ENCODE measurements at places on chromosomes 7 and 10. TPM values are rescaled to one million over a fixed set of nuclear protein-coding genes. Genes with fewer than 3 reads are reported as not detected.

GRCh38 chr7:106486331-106486730 lies 174.6 kb downstream of the CCDC71L start:
- H3K4me3 ChIP-seq: no peak overlapping the region
- no peak for DNase-seq
- peaks cover 3% of the 10 kb centered on the region for H3K27me3 ChIP-seq
- no peak overlapping the region for H3K27ac ChIP-seq

- no peaks in the 10 kb centered on the region for H3K36me3 ChIP-seq
- H3K4me1 ChIP-seq: no peaks in the 10 kb centered on the region
- no peaks in the 10 kb centered on the region for H3K27me3 ChIP-seq
- H3K27ac ChIP-seq: no peak overlapping the region
- no peak overlapping the region for H3K4me3 ChIP-seq
These were observed 12.1 kb upstream of the PODXL start for GRCh38 chr7:131568510-131568909.

DNA sequence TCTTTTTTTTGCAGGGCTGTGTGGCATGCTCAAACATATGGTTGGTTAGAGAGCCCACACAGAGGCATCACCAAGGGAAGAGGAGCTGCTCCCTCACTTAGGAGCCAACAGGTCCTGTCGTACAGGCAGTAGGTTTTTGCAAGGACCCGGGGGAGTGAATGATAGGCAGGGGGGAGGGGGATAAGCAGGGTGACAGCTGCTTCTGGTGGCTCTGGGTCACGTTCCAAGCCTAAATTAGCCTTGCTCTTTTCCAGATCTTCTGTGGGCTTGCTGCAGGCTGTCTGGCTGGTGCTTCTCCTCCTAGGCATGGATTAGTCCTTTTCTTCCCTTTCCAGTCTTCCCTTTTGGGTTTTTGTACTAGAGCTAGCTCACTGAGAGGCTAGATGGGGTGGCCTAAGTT lies 117.7 kb upstream of the PODXL start:
- H3K36me3 ChIP-seq: no peaks in the 10 kb centered on the region
- no peaks in the 10 kb centered on the region for H3K4me1 ChIP-seq
- no peak overlapping the region for H3K4me3 ChIP-seq
- no peak overlapping the region for H3K27ac ChIP-seq
- peaks cover 8% of the 10 kb centered on the region for H3K27me3 ChIP-seq
- no peak for DNase-seq

DNA sequence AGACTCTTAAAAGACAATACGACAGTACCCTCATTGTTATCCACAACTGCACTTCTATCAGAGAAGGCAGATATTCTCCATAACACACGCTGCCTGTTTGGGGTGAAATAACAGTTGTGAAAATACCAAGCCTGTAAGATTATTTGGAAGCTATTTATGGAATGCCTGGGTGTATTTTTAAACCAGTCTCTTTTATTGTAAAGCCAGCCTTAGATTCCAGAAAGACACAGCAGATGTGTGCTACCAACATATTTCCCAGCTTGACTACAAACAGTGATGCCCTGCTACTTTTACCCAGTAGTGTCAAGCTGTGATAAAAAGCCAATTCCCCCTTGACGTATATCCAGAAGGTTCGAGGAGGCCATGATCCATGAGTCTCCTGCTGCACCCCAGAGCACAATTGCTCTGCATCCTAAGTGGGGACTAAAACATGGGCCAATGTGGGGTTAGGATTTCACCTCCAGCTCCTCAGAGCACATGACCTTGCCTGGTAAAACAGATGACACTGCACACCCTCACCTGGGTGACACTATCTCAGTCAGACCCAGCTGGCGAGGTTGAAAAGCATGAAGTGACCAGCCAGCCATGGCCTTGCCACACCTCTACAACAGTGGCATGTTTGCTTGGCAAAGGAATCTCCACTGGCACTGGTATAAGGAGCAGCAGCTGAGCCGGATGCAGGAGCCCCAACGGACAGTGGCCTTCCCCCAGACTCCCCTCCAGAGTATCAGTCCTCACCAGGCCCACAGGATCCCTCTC lies 62.2 kb downstream of the GFRA1 start:
- H3K4me3 ChIP-seq: no peak overlapping the region
- H3K36me3 ChIP-seq: no peaks in the 10 kb centered on the region
- no peaks in the 10 kb centered on the region for H3K4me1 ChIP-seq
- no peak overlapping the region for H3K27ac ChIP-seq
- no peaks in the 10 kb centered on the region for H3K27me3 ChIP-seq
- DNase-seq: no peak

C10orf120 gene
- total RNA-seq: not detected

SPDYE3 gene
- total RNA-seq: not detected

All from T-cell (primary cell).